ENCODE measurements at places on chromosomes 3 and 15. TPM values are rescaled to one million over a fixed set of nuclear protein-coding genes. Genes with fewer than 3 reads are reported as not detected.

Gene MKRN2OS
- not detected for total RNA-seq

Gene SOX2
- total RNA-seq: not detected

Gene TMEM207
- total RNA-seq: not detected

Gene FILIP1L
- total RNA-seq: 2.2 TPM

Gene AMIGO3
- 2.3 TPM for total RNA-seq

Gene CLSTN2
- 0.13 TPM for total RNA-seq
